ENCODE measurements at places on chromosomes 5 and 9.

DNA sequence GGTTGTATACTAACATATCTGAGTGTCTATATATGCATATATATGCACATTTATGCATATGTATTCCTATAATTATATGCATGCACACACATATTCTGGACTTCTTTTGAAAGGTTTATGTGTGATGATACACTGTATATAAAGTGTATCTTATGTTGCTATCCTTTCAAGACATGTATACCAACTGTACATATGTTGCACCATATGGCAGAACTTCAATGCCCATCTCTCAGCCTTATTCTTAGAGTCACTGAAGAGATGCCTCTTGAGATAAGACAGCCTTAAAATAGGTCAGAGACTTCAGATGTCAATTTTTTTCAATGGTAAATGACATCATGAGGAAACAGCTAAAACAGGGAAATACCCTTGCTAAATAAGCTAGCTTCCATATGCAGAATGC is 461.4 kb downstream of the SPATA31D1 start:
- no peak for DNase-seq

GRCh38 chr9:33116860-33117259 is 40.4 kb upstream of the SMU1 start:
- DNase-seq = no peak

DNA sequence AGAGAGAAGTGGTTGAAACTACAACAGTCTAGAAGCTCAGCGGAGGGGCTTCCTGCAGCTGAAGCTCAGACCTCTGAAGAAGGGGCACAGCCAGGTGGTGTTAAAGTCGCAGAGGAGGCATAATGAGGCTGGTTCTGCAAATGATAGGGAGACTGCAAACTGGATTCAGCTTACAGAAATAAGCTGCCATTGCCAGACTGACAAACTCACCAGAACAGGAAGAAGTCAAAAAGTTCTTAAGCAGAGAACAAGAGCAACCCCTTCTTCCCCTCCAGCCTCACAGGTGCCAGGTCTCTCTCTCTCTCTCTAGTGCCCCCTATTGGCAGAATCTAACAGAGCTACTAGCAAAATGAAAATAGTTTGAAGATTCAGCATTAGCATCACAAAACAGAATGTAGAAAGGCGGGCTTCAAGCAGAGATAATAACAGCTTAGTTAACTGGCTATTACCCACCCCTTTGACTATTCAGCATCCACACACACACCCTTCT is 76.7 kb downstream of the GRAMD2B start:
- DNase-seq = peak; percentile 13

DNA sequence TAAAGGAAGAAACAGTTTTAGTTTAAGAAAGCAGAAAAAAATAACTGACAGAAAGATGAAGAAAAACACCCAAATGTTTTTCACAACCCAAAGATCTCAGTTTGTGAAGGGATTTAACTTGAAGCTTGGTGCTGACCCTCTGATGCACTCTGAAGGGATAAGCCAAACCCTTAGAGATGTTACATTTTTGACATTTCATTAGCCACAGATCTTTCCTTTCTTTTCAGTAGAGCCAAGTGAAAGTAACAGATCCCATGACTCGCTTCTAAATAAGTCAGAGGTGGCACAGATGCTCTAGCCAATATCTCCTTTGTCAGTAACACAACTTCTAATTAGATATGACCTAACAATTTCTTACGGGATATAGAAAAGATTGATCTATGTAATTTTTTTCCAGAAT is 394.5 kb upstream of the EDIL3 start:
- no peak for DNase-seq

- peak; percentile 32 for DNase-seq
These were observed 62.5 kb upstream of the PLPP1 start for GRCh38 chr5:55597014-55597981.

Measured in H4 (cell line).